ENCODE measurements at places on chromosomes 11 and 22.

DNA sequence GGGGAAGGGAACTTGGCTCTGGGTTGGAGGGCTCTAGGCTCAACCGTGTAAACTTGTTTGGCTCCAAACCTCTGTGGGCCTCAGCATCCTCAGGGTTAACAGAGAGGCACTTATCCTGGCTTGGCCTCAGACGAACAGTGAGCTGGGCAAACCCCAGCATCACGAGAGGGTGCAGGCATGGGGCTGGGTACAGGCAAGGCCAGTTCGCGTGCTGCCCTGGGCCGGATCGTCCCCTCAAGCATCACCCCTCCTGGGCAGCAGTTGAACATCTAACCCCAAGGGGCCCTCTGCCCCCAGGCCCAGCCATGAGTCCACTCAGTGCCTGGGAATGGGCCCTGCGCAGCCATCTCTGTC is 1.9 kb downstream of the EHBP1L1 start:
- DNase-seq: no peak

GRCh38 chr11:69915151-69915500 is 95.9 kb upstream of the FGF3 start:
- no peak for DNase-seq

- DNase-seq: no peak
Measured at GRCh38 chr22:33605221-33605620, 315.1 kb downstream of the LARGE1 start.

GRCh38 chr11:65575568-65576231 is at the start of gene EHBP1L1:
Gene EHBP1L1 (plus strand): TSS chr11:65576053. CDS start chr11:65576303, 250 bp downstream.
- DNase-seq: peak; percentile 77

DNA sequence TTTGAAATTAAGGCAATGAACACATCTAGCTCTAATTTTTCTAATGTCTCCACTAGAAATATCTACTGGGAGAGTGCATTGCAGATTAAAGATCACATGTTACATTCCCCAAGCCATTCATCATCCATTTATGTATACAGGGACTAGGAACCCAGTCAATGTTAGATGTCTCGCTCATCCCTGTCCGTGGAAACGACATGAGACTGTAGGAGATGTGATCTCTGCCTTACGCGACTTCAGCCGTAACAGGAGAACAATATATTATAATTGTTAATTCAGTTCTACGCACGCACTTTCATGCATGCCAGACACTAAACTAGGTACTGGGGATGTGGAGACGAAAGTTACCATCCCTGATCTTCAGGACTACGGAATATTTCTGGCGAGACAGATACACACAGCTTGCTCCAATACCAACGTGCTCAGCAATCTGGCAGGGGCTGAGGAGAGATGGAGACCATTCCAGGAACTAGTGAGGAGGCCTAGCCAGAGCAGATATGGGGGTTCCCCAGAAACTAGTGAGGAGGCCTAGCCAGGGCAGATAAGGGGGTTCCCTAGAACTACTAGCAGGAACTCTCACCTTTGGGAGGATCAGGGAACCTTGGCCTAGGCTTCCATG is 706 bp downstream of the DCPS start:
- no peak for DNase-seq
